ENCODE measurements at places on chromosomes 12 and 14.
A peak's percentile ranks its signal among the peaks of the same experiment; 100 is the strongest.

GRCh38 chr12:19171731-19172130 is 42.2 kb downstream of the PLEKHA5 start:
- no peak for DNase-seq

- no peak for DNase-seq
These were observed at the start of gene MORN3 for GRCh38 chr12:121669521-121669900. Gene MORN3, minus strand, starts transcription at chr12:121669654. Its CDS starts 171 bp downstream, at chr12:121669483.

- no peak for DNase-seq
These were observed 114.4 kb upstream of the PARP11 start for GRCh38 chr12:3987571-3987970.

GRCh38 chr14:46344327-46344937 is 307.1 kb downstream of the RPL10L start:
- DNase-seq = no peak

- peak; percentile 83 for DNase-seq
These were observed 933.8 kb downstream of the TMEM121 start for GRCh38 chr14:106459971-106460730.

DNA sequence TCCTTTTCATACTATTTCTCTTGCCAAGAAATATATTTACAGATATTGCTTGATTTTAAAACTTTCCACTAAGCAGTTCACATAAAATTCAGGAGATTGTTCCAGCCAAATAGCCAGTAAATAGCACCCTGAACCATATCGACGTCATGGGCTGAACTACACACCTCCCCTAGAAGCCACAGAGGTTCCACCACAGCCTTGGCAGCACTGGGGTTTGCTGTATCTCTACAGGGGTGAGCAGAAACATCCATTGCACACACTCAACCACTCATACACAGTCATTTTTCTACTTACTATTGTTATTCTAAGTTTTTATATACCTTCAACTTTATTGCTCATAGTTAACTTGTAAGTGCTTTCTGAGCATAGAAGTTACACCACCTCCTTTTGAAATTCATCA is 8.1 kb upstream of the EIF2S3B start:
- DNase-seq = no peak

DNA sequence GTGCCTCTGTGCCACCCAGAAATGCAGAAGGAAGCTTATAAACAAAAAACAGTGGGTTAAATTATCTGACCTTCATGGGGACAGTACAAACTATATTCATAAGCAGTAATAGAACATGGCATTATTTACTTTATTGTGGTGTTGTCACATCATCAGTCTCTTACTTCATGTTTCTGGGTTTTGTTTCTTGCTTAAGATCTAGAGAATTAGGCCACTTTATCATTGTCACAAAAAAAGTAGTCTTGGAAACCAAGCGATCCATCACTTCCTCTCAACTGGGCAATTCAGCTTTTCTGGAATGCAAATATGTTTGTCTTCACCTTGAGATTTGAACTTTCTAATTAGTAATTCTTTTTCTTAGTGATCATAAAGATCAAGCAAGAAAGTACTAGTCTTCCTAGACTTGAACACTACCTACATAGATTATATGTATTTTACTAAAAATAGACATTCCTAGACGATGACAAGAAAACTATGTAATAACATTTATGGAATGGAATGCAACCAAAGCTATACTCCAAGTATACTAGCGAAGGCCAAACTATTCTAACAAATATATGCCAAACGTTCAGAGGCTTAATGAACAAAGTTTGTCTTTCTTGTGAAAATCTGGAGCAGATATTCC is 363.4 kb downstream of the DAD1 start:
- no peak for DNase-seq

DNA sequence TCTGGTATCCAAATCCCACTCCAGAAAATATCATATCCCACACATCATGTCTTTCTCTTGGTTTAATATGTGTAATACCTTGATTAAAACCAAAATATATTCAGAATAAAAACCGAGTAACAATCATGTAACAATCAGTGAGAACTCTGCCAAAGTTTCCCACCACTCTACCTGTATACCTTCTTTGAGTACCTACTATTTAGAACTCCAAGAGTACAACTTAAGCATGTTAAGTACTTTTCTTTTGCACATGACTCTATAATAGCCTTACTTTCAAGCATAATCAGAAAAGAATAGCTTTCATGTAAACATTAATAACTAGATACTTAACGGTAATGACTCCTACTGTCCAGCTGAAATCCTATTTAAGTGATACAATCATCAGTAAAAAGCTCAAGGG is 223.2 kb downstream of the MED13L start:
- no peak for DNase-seq

DNA sequence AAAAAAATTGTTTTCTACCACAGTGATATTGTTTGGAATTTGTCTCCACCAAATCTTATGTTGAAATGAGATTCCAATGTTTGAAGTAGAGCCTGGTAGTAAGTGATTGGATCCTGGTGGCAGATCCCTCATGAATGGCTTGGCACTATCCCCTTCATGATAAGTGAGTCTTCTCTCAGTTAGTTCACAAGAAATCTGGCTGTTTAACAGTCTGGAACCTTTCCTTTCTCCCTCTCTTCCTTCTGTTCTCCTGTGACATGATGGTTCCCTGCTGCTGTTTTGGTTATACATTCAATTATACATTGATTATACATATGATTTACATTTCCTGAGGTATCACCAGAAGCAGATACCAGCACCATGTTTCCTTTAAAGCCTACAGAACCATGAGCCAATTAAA is 442.2 kb downstream of the SLC6A15 start:
- DNase-seq = no peak

- DNase-seq = no peak
These were observed 116.0 kb upstream of the NCOR2 start for GRCh38 chr12:124683152-124684124.

GRCh38 chr14:38108681-38109080 is 99.0 kb upstream of the SSTR1 start:
- DNase-seq = no peak

GRCh38 chr12:72276181-72276805 is 4.1 kb downstream of the TRHDE start:
- DNase-seq = no peak

- no peak for DNase-seq
These were observed 91.3 kb downstream of the PHETA1 start for GRCh38 chr12:111277570-111277969.

DNA sequence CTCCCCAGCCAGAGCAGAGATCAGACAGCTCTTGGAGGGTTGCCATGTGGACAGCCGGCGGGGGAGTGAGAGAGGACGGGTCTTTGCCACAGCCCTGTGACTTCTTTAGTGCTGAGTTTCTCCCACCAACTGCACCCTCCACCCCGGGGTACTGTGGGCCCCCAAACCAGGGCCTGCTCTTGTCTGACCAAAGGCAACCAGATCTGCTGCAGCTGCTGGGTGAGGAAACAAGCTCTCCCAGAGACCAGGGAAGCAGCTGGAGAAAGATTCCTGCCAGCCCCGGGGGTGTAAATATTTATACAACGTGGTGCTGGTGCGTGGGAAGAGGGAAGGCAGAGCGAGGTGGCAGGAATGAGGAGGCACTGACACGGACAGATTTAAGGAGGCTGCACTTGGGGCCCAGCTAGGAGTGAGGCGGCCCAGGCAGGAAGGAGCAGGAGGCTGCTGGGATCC is 14.3 kb upstream of the ZFP36L1 start:
- DNase-seq = peak; percentile 61

- DNase-seq = no peak
These were observed 214.2 kb downstream of the PPM1H start for GRCh38 chr12:62720661-62721330.

- no peak for DNase-seq
These were observed 7.7 kb upstream of the TRAFD1 start for GRCh38 chr12:112117685-112118084.

- no peak for DNase-seq
These were observed 27.8 kb upstream of the BHLHE41 start for GRCh38 chr12:26152507-26153102.

- no peak for DNase-seq
These were observed 3.4 kb downstream of the CDK2AP1 start for GRCh38 chr12:123267991-123268843.

DNA sequence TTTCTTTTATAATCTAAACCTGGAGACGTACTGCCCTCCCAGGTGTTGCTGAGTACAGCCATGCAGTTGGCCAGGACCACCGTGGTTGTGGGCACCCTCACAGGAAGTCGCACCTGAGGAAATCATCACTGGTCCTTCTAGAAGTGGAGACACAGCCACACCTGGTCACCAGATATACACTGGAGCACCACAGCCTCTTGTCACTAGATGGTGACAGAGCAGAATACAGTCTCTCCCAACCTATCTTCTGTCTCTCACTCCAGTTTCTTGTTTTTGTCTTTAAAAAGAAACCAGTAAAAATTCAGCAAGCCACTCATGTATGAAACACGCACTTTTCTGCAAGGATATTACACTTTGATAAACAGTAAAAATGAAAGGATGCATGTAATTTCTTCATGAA is 43.1 kb upstream of the GPHB5 start:
- no peak for DNase-seq

DNA sequence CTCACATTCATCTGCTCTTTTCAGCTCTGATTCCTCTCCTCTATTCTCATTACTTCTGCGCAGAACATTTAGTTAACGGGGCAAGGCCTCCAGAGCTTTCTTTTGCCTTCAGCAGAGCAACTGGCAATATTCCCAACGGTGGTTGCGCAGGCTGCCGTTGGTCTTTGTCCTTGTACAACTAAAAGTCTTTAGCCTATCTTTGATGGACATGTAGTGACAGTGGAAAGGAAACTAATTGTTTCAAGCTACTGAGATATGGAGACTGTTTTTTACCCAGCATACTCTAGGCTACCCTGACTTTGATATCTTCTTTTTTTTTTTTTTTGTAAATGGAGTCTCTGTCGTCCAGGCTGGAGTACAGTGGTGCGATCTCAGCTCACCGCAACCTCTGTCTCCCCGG is 12.6 kb downstream of the R3HDM2 start:
- DNase-seq = no peak

- DNase-seq = no peak
These were observed 295.9 kb downstream of the DIO2 start for GRCh38 chr14:79915406-79915805.

- no peak for DNase-seq
These were observed 14.0 kb downstream of the BEGAIN start for GRCh38 chr14:100573002-100573756.

- no peak for DNase-seq
These were observed 303.5 kb upstream of the SFSWAP start for GRCh38 chr12:131407221-131408035.

DNA sequence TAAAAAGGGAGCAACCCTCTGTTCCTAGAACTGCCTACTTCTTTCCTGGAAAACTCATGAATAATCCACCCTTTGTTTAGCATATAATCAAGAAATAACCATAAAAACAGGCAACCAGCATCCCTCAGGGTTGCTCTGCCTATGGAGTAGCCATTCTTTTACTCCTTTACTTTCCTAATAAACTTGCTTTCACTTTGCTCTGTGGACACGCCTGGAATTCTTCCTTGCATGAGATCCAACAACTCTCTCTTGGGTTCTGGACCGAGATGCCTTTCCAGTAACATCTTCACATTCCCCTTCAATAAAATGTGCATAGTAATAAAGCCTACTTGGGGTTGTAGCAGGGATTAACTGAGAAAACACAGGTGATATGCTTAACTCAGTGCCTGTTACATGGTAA is 286.4 kb upstream of the AMIGO2 start:
- DNase-seq = no peak

DNA sequence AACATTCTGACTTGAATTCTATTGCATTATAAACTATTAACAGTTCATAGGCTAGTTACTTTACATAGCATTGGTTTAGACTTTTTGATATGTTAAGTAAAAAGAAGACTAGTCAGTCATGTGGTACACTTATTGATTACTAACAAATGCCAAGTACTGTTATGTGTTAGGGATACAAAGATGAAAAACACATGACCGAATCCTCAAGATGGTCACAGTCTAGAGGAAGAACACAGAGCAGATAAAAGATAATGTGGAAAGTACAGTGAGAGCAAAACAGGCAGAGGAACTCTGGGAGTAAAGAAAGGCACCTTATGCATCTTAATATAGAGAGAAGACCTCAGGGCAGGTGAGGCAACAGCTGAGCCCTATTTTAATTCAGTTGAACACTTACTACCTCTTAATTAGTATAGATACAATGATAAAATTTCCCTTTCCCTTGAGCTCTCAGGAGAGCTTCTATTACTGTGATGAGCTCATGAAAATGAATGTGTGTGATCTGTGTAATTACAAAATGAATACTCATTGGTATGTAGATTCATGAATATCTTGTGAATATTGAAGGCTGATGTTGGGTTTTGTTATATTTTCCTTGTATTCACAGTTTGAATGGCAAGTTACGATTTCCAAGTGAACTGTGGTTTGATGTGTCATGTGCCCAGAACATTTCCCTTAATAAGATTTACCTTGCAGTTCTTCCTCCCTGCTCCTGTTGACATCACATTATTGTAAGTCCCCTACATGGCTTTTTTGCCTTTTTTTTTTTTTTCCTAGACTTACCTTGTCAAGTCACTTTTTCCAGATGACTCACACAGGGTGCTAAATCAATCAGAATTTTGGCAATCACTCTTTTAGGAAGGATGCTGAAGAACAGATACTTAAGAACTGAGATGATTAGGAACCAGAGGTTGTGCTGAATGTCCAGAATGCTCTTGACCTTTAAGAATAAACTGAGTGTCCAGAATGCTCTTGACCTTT is 29.5 kb upstream of the MSRB3 start:
- DNase-seq = no peak

DNA sequence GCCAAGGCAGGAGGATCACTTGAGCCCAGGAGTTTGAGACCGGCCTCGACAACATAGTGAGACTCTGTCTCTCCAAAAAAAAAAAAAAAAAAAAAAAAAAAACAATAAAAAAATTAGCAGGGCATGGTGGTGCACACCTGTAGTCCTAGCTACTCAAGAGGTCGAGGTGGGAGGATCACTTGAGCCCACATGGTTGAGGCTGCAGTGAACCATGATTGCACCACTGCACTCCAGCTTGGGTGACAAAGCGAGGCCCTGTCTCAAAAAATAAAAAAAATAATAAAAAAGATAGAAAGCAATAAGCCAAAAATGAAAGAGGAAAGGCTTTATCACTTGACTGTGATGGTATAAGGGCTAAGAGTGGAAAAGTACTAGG is 10.2 kb upstream of the PEBP1 start:
- no peak for DNase-seq

DNA sequence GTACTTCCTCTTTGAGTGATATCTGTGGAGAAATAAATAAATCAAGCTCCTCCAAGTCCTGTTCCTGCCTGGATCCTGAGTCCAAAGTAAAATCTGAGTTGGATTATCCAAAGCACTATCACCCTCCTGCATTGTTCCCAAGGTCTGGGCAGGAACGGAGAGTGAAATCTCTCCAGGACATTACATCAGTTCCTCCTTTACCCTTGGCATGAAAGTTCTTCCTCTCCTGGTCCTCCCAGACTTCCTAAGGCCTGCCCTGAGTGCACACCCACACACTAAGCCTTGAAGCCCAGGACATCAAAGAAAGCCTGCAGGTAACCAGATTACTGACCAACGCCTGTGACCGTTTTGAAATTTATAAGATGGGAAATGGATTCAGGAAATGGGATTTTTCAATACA is 206.8 kb upstream of the BCL2L14 start:
- no peak for DNase-seq

Data from CD4-positive, alpha-beta T cell treated with Interleukin-17A for 4 hours (primary cell).